Ascending aorta (tissue), 2 donors: ENCODE measurements at places on chromosomes 16 and 17. TPM values are rescaled to one million over a fixed set of nuclear protein-coding genes. Genes with fewer than 3 reads are reported as not detected.

KCNJ16 gene
- total RNA-seq, result not detected

ALDH3A2 gene
- total RNA-seq, result 189 TPM

DNA sequence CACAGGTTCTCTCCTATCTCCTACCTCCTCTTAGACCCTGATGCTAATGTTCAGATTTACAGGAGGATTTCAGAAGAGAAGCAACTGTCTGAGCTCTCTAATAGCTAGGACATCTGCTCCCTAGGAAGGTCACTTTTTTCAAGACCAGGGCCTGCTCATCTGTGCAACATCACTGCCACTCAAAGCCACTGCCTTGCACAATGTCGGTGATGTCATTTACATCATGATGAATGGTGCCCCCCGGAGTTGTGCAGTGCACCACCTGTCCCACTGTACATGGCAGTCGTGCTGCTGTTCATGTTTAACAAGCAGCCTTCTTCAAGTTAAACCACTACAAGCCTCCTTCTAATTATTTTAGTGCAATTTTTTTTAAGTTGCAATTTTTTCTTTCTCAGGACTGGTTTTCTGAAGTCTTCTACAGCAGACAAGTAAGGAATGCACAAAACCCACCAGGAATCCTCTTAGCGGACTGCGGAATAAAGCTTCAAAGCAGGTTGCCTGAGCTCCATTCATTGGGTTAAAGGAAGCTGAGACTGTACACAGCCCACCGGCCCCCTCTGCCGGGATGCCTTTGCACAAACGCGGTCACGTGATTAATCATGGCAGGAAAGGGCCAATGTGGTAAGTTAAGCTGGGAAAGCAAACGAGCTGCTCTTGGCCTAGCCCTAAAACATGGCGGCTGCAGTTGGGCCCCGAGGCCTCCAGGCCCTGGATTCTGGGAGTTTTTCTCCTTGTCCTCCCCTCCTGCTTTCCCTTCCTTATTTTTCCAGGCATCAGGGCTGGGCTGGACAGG is 74.1 kb downstream of the MYH11 start:
- DNase-seq, result no peak
- H3K27ac ChIP-seq, result peak overlapping the region; percentile 58
- peaks cover 91% of the 10 kb centered on the region for H3K36me3 ChIP-seq

DNA sequence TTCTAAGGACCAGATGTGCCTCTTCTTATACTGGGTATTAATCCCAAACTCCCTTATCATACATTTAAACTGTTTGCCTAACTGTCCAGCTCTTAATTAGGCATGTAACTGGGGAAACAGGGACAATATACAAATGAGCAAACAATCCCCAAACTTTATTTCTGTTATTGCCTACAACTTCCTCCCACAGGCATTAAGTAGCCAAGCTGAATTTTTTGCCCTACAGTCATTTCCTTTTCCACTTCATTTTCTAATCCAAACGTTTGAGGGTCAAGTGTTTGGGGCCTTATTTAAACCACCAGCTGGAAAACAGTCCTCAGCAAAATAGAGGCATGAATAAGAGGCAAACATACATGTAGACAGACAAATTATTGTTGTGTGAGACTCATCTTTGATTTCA is 77.4 kb upstream of the CCL2 start:
- H3K4me1 ChIP-seq, result no peaks in the 10 kb centered on the region
- no peak overlapping the region for H3K4me3 ChIP-seq
- no peak for DNase-seq

DNA sequence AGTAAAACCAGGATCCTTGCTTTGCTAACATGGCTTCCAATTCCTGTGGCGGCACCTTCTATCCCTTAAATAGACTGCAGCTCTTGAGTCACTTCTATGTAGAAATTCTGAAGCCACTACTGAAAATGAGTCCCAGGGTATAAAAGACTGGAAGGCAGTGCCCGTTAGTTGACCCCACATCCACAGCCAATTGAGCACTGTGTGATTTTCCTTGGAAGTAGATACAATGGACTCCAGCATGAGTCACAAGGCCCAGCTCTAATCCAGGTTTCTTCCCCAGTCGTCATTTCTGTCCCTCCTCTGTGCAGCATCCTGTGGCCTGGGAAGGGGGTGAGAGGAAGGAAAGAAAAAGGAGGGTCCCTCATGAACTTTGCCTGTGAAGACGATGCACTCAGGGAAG is 69.5 kb downstream of the HLF start:
- DNase-seq, result no peak
- H3K4me3 ChIP-seq, result no peak overlapping the region
- no peaks in the 10 kb centered on the region for H3K36me3 ChIP-seq
- peak overlapping the region; percentile 33 for H3K27ac ChIP-seq
- no peaks in the 10 kb centered on the region for H3K4me1 ChIP-seq

DNA sequence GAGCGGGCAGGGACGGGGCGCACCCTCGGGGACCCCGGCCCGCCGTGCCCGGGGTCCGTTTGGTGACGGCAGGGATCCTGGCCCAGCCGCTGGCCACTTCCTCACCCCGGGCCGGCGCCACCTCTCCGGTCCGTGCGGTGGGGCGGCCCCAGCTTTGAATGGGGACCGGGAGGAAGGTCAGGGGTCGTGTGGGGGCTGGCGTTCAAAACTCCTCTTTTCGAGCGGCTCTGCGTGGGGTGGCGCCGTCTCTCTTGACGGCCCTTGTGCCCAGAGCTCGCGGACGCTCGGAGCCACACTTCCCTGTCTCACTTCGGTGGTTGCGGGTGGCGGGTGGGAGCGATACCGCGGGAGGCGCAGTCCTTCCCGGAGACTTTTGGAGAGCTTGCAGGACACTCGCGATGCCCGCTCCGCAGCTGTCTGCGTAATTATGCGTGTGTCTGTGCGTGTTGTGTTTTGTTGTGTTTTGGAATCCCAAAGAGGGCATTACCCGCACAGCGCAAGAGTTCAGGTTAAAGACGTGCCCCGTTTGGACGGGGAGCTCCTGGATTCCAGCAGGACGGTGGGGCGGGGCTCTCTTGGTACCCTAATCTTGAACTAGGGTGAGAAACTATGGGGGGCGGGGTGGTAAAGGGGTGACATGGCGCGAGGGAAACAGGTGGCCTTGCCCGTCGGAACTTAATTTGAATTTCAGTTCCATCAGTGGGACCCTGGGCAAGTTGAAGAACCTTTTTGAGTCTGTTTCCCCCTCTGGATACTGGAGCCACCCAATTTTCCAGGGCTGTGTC is 637 bp downstream of the PLCG2 start:
- DNase-seq, result no peak
- no peaks in the 10 kb centered on the region for H3K36me3 ChIP-seq
- no peaks in the 10 kb centered on the region for H3K4me1 ChIP-seq

DNA sequence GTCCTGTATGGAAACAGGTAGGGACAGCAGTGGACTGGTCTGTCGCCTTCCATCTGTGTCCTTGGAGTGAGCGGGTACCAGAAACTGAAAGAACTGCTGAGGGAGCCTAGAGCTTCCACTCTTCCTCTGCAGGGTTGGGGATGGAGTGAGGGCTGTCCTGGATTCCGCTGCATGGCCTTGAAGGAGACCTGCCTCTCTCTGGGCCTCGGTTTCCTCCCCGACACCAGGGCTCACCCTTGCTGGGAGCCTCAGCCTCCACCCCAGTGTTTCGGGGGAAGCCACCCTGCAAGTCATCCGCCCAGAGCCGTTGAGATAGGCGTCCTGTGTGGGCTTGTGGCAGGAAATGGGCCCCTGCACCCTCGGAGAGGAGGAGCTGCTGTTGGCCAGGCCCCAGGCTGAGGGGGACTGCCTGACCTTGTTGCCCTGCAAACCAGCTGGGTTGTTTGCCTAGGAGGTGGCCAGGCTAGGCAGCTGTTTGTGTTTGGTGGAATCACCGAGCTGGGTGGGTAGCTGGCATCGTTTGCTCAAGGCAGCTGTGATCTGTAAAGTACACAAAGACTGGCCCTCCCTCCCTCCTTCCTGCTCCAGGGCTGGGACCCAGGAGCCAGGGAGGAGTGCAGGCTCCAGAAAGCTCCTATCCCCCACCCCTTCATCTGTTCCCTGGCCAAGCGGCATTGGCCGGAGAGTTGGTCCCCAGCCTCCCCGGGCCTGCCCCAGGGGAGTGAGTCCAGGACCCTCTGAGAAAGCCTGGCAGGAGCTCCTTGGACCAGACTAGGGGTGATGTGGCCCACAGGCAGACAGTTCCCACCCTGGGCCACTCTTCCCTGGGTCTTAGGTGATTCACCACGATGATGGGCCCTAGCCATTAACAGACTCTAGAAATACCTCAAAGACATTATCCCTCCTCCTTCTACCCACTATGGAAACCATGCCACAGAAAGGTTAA is 1.3 kb downstream of the RAB37 start:
- H3K4me3 ChIP-seq, result peak overlapping the region; percentile 13
- no peaks in the 10 kb centered on the region for H3K36me3 ChIP-seq
- H3K27me3 ChIP-seq, result peaks cover 10% of the 10 kb centered on the region
- no peak for DNase-seq
- peaks cover 17% of the 10 kb centered on the region for H3K4me1 ChIP-seq

DNA sequence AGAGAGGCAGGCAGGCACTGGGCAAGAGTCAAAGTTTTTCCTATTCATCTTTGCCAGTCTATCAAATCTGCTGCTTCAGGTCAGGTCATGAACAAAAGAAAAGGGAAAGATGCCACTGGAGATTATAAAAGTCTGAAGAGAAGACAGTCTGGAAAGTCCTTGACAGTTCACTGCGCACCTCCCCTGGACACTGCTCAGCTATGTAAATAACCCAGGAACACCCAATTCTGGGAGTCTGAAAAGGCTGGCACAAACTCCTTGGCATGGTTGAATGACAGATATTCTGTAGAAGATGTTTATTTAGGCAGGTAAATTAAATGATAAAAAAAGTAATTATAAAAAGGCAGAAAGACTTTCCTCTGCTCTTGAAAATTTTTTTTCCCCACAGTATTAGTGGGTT is 5.2 kb upstream of the CORO6 start:
- H3K36me3 ChIP-seq, result peaks cover 14% of the 10 kb centered on the region
- no peaks in the 10 kb centered on the region for H3K27me3 ChIP-seq
- no peaks in the 10 kb centered on the region for H3K4me1 ChIP-seq
- no peak overlapping the region for H3K4me3 ChIP-seq

- H3K27me3 ChIP-seq, result no peaks in the 10 kb centered on the region
- no peak overlapping the region for H3K4me3 ChIP-seq
- peak overlapping the region; percentile 5 for H3K27ac ChIP-seq
- no peak for DNase-seq
- peaks cover 57% of the 10 kb centered on the region for H3K4me1 ChIP-seq
Measured at GRCh38 chr17:45296003-45296832, 20.6 kb downstream of the MAP3K14 start.

GRCh38 chr17:29546830-29547229 is 20.0 kb downstream of the ABHD15 start:
- no peak overlapping the region for H3K4me3 ChIP-seq
- no peak overlapping the region for H3K27ac ChIP-seq
